ENCODE measurements at places on chromosomes 4 and X. TPM values are rescaled to one million over a fixed set of nuclear protein-coding genes. Genes with fewer than 3 reads are reported as not detected.
A peak's percentile ranks its signal among the peaks of the same experiment; 100 is the strongest.

Gene IBSP
- not detected for total RNA-seq

DNA sequence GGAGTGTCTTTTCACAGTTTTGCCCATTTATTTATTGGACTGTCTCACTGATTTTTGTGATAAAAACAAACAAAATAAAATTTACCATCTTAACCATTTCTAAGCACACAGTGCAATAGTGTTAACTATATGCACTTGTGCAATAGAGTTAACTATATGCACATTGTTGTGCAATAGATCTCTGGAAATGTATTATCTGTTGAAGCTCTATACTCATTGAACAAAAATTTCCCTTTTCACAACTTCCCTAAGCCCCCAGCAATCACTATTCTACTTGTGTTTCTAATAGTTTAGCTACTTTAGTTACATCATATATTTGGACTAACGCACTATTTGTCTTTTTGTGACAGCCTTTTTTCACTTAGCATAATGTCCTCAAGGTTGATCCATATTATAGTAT is 59.7 kb upstream of the BEX4 start:
- DNase-seq, result no peak

Gene SUV39H1
- total RNA-seq, result 26.2 TPM

Gene GPC4
- total RNA-seq, result 1.4 TPM

- DNase-seq, result no peak
Measured at GRCh38 chr4:40506492-40506891, 123.2 kb downstream of the RBM47 start.

Gene RPS3A
- 1,065 TPM for total RNA-seq

- DNase-seq, result no peak
Measured at GRCh38 chrX:140337263-140337662, 167.6 kb downstream of the SOX3 start.

DNA sequence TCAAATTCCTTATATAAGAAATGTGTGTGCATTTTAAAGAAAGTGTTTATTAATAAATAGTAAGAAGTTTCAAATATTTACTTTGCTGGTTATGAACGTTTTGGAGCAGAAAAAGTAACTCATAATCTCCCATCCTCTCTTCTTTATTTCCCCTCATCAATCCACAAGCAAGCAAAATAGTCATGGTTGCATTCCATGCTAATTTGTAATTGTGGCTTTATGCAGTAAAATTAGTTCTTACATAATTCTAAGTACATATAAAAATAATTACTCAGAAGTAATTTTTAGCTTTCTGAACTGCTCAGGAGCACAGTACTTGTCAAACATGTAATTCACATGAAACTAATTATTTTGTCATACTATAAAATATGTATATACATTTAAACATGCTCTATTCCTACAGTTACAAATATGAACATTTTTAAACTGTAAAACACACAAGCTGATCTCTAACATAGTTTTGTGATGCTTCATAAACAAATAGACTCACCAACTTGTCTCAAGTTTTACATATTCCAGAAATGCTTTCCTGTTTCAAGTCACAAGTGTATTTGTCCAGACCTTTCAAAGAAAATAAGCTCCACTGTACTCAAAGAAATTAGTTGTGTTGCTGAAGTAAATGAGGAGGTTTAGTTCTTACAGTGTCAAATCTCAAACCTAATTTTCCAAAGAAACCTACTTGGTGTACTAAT is 218.9 kb downstream of the PABPC4L start:
- no peak for DNase-seq

DNA sequence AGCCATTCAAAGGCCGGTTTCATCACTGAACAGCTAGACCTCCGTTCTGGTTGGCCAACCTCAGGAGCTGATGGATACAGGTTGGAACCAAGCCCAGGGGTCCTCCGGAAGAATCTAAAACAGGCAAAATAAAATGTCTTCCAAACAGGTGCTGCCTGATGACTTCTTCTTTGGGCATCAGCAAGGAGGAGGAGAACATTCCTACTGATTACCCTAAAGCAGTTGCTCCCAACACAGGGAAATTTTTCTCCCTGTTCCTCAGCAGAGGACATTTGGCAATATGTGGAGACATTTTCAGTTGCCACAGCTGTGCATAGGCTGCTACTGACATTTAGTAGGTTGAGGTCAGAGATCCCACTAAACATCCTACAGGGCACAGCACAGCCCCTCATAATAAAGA is 319.3 kb upstream of the PPARGC1A start:
- no peak for DNase-seq

DNA sequence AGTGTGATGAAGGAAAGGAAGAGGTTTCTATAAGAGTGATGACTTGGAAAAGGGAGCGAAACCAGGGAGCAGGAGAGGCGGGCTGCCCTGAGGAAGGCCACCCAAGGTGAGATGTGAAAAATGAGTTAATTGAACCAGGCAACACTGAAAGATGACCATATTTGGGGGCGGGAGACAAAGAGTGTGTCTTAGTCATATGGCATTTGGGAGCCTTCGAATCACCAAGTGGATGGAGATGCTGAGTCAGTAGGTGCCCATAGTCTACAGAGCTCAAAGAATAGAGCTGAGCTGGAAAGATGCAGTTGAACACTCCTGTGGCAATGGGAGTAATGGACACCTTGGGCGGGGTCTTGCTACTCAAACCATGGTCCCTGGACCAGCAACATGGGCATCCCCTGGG is 8.3 kb upstream of the TLR8 start:
- no peak for DNase-seq

GRCh38 chrX:109585488-109585887 is 39.5 kb downstream of the KCNE5 start:
- no peak for DNase-seq

Gene TREX2
- 9.8 TPM for total RNA-seq

Gene SSX3
- not detected for total RNA-seq

GRCh38 chrX:124393659-124394058 is 47.3 kb downstream of the SH2D1A start:
- DNase-seq, result no peak

Gene TEX13C
- not detected for total RNA-seq

DNA sequence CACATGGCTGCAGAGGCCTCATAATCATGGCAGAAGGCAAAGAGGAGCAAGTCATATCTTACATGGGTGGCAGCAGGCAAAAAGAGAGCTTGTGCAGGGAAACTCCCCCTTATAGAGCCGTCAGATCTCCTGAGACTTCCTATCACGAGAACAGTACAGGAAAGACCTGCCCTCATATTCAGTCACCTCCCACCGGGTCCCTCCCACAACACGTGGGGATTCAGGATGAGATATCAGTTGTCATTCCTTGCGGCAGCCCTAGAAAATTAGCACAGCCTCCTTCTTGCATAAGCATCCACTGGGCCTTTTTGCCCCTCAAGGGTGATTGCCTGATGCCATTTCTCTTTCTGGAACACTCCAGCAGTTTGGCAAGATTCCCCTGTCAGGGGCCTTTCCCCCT is 61.7 kb upstream of the STX18 start:
- no peak for DNase-seq

GRCh38 chr4:186067757-186068385 is 1.1 kb upstream of the TLR3 start:
- DNase-seq, result peak; percentile 76

Gene TLR1
- total RNA-seq, result not detected

Gene PCSK1N
- total RNA-seq, result not detected

Gene EREG
- 74.0 TPM for total RNA-seq

GRCh38 chrX:12693754-12694153 is 97.5 kb upstream of the PRPS2 start:
- no peak for DNase-seq

Gene ZCCHC18
- total RNA-seq, result not detected

DNA sequence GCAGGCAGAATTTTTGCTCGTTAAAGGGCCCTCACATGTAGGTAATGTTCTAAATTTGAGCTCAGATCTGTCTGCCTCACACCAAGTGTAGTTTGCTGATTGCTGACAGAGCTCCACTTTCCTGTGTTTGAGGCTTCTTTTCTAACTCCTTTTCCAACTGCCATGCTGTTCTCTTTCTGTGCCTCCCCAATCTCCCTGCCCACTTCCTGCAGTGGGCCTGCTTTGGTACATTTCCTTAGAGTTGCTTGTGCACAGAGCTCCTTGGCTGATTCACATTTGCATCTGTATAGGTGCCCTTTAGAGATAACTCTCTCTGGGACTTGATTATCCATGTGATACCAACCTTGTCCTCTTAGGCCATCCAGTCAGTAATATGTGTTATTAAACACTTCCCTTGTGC is 4.5 kb downstream of the MED28 start:
- no peak for DNase-seq

All from HT-29 (cell line).